ENCODE measurements at places on chromosomes 11 and 22.

DNA sequence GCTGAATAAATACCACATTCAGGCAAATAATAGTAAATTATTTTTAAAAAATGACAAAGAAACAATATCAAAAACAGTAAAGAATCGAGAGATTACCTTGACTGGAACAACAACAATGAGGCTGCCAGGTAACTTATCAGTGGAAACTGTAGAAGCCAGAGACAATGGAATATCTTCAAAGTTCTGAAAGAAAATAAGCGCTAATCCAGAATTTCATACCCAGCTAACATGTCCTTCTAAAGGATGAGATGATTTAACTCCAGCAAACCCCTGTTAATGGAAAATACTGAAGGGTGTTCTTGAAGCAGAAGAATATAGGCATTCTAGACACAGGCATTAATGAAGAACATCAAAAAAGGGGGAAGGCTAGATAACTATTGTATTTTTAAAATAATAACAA lies 20.7 kb upstream of the SCUBE2 start:
- DNase-seq = no peak

DNA sequence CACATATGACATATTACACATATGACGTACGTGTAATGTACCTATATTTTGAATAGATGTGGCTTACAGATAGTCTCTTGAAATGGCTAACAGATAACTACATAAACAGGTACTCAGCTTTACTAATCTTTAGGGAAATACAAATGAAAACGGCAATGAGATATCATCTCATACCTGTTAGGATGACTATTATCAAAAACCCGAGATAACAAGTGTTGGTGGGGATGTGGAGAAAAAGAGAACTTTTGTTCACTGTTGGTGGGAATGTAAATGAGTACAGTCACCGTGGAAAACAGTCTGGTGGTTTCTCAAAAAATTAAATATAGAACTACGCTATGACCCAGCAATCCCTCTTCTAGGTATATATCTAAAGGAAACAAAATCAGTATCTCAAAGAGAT lies 247.6 kb downstream of the ETS1 start:
- DNase-seq = peak; percentile 50

- DNase-seq = no peak
These were observed 125.6 kb downstream of the AASDHPPT start for GRCh38 chr11:106202935-106203620.

- DNase-seq = no peak
These were observed 454.6 kb downstream of the SOX6 start for GRCh38 chr11:15901790-15902189.

- no peak for DNase-seq
These were observed 70.5 kb downstream of the JAM3 start for GRCh38 chr11:134139303-134139872.

GRCh38 chr22:43202326-43202725 lies 15.4 kb upstream of the TTLL12 start:
- DNase-seq = no peak

GRCh38 chr11:43316451-43316850 lies 4.7 kb downstream of the API5 start:
- peak; percentile 18 for DNase-seq

GRCh38 chr22:25110846-25111578 lies 88.6 kb upstream of the CRYBB3 start:
- DNase-seq = peak; percentile 55

DNA sequence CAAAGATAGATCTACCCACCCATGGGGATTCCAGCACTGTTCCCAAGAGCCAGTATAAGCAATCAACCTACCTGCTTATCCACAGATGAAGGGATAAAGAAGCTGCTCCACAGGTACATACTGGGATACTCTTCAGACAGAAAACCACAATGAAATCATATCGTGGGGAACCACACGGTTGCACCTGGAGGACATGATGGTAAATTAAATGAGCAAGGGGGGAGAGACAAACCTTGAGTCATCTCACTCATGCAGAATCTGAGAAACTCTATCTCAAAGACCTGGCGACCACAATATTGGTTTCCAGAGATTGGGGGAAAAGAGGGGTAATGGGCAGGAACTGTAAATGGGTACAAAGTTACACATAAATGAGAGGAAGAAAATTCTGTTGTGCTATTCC lies 14.5 kb downstream of the RGL4 start:
- DNase-seq = no peak

DNA sequence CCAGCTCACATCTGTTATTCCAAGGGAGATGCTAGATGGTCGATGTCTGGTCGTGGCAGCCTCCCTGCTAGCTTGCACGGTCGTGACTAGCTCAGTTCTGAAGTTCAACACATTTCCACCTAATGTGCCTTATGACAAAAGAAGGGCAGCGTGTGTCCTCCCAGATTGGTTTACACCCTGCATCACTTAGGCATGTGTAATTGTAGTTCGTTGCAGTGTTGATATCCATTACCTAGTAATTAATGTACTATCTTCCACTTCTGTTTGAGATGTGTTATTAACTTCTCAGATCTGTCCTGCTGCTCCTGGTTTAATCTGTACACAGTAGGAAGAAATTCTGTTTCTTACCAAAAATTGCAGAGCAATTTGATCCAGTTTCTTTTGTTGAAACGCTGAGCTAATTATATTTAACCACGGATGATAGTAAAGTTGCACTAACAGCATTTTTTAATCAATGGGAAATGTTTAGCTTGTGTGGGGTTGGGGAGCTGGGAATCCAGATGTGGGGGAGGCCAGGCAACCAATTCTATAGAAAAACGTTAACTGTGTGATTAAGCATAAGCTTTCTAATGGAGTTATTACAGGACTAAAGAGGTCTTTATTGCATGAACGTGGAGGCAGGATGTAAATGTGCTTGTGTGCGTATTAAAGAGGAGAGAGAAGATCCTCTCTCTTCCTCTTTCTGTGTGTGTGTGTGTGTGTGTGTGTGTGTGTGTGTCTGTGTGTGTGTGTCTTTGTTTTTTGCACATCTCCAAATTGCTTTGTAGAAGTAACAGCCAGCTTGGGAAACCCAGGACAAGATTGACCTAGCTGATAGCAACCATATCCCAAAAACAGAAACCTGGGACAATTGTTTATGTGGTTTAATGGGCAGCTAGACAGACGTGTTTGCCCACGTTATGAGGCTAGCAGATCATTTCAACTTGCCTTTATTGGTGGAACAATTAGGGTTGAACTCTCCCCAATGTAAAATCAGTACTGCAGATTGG lies 145.7 kb upstream of the TTC12 start:
- no peak for DNase-seq
